Stimulated activated CD4-positive, alpha-beta T cell treated with anti-CD3 and anti-CD28 coated beads, TNF-alpha, amount 100 ng/mL, for 1 hour (primary cell): ENCODE measurements at places on chromosomes 2 and 18.

GRCh38 chr18:21145371-21145770 is 33.8 kb upstream of the ROCK1 start:
- no peak for DNase-seq

GRCh38 chr2:99878581-99879350 is 263.6 kb downstream of the AFF3 start:
- DNase-seq: no peak

- DNase-seq: no peak
Measured at GRCh38 chr2:43178602-43179542, 47.5 kb downstream of the ZFP36L2 start.

- no peak for DNase-seq
Measured at GRCh38 chr18:58042826-58043490, 1.1 kb upstream of the NEDD4L start.

GRCh38 chr2:135149251-135149650 is 97.2 kb downstream of the RAB3GAP1 start:
- no peak for DNase-seq
